CD4-positive, alpha-beta T cell treated with Interferon gamma for 1 hour (primary cell): ENCODE measurements at places on chromosomes 11 and 22.

- no peak for DNase-seq
These were observed 444.8 kb downstream of the SOX6 start for GRCh38 chr11:15911377-15912044.

- DNase-seq = no peak
These were observed 18.4 kb downstream of the TBCEL start for GRCh38 chr11:121042296-121042695.

DNA sequence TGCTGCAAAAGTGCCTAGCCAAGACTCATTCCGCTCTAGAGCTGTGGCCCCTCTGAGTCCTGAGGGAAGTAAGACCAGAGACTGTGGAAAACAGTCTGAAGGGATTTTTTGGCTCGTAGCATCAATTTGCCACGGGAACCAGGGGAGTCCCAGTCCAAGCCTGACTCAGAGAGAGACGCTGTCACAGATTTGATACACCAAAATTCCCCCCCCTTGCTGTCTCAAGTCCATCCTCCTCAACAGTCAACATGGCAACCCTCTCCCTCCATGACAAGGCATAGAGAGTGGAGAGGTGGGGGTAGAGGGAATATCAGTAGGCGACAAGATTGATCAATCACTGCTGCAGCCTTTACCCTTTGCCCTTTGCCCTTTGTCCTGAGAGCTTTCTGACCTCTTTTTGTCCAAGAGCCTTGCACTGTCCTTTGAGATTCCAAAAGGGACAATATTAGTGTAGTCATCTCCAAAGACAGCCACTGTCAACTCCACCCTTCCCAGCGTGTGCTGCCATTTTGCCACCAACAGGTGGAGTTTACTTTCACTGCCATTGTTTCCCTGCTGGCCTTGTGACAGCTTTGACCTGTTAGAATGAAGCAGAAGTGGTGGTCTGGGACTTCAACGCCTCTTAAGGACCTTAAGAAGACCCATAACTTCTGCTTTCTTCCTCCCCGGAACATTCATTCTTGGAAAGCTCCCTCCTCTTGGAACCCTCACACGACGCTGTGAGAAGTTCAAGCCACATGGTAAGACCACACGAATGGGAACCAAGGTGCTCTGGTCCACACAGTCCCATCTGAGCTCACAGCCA, 7.3 kb downstream of the SLC15A3 start:
- DNase-seq = no peak

- no peak for DNase-seq
These were observed 5.9 kb upstream of the ARL2 start for GRCh38 chr11:65008016-65008415.

GRCh38 chr11:66007201-66007634, 4.6 kb upstream of the CST6 start:
- no peak for DNase-seq

DNA sequence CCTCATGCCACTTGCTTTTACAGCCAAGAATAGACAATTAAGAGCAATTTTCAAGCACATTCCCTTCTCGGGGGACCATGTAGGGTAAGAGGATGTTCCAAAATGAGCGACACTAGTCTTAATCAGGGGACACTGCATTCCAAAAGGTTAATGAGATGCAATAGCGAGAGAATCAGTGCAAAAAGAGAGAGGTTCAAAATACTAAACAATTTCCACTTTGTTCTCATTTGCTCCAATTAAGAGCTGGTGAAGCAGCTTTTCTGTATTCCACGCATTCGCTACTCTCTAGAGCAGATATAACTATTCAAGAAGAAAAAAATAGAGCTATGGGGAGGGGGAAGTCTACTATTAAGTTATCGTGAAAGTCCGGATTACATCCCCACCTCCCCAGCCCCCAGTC, 811 bp downstream of the LRRC4C start:
- no peak for DNase-seq

DNA sequence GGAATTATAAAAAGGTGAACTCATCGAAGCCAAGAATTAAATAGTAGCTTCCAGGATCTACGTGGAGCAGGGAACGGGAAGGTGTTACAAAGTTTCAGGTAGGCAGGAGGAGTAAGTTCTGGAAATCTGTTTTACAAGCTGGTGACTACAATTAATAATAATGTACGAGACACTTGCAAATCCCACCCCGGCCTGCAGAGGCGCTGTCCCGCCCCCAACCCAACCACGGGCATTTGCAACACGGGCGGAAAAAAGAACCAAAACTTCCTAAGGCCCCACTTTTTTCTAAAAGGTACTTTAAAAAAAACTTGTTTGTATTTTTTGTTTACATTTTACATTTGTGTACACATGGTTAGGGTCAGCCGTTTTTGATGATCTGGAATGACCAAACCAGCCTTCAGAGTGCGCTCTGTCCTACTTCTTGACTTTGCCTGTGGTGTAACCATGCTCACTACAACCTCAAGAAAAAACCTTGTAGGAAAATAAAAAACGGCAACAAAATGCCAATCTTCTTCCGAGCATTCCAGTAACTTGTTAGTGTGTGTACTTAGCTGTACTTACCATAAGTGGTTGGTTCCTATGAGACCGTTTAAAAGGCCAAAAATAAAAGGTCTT, 449.6 kb upstream of the B3GAT1 start:
- DNase-seq = no peak

DNA sequence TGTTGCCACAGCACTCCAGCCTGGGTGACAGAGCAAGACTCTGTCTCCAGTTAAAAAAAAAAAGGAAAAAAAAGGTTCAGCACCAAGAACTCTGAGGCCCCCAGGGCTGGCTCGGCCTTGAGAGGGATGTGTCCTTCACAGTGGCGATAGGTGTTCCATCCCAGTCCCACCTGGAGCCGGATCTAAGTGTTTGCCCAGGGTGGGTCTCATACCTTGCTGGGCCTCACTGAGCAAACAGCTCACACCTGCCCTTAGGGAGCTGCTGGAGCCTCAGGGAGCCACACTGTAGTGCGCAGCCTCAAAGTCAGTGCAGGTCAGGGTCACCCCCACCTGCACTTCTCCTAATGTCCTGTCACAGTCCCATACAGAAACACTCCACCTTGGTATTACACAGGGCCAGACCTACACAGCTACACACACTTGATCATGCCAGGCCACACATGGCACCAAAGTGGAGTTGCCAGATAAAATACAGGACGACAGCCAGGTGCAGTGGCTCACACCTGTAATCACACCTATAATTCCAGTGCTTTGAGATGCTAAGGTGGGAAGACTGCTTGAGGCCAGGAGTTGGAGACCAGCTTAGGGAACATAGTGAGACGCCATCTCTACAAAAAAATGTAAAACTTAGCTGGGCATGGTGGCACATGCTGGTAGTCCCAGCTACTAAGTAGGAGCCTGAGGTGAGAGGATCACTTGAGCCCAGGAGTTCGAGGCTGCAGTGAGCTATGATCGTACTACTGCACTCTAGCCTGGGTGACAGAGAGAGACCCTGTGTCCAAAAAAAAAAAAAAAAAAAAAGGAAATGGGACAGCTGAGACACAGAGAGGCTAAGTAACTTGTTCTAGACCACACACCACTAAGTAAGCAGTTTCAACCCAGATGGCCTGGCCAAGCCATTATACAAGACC, 7.3 kb downstream of the STARD10 start:
- DNase-seq = no peak

GRCh38 chr22:46185283-46185682, 35.0 kb downstream of the PPARA start:
- no peak for DNase-seq

- no peak for DNase-seq
These were observed 300.9 kb upstream of the DDI1 start for GRCh38 chr11:103735497-103736032.
